ENCODE measurements at places on chromosomes 16 and 17.

DNA sequence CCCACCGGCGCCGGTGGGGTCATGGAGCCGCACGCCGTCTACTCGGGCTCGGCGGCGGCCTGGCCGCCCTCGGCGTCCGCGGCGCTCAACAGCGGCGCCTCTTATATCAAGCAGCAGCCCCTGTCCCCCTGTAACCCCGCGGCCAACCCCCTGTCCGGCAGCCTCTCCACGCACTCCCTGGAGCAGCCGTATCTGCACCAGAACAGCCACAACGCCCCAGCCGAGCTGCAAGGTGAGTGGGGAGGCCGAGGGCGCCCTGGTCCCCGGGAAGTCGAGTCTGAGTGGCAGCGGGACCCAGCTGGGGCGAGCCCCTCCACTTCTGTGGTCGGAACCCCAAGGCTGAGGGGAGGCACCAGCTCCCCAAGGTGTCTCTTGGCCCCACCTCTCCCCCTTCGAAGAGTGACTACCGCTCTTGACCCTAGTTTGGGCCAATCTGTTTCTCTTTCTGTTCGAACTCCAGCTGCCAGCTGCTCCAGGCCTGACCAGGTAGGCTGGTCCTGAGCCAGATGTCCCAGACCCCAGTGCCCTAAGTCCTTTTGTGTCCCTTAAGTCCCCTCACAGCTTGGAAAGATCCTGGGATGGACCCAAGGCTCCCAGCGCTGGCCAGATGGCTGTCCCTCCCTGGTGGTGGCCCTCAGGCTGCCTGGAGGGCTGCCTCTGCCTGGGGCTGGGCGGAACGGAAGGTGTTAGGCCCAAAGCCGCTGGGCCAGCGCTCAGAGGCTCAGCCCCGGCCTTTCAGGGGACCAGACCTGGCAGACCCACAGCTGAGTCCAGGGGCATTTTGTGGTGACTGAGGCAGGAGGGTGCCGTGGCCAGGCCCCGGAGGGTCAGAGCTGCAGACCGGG is 1.2 kb downstream of the FOXF1 start:
- H3K27ac ChIP-seq: no peak overlapping the region
- no peaks in the 10 kb centered on the region for H3K36me3 ChIP-seq
- H3K4me1 ChIP-seq: no peaks in the 10 kb centered on the region

- no peaks in the 10 kb centered on the region for H3K36me3 ChIP-seq
- H3K27ac ChIP-seq: no peak overlapping the region
- H3K27me3 ChIP-seq: no peaks in the 10 kb centered on the region
- no peaks in the 10 kb centered on the region for H3K4me1 ChIP-seq
Observed at GRCh38 chr16:61332461-61332860, 703.8 kb downstream of the CDH8 start.

- H3K27me3 ChIP-seq: no peaks in the 10 kb centered on the region
- H3K4me1 ChIP-seq: peaks cover 4% of the 10 kb centered on the region
- H3K36me3 ChIP-seq: no peaks in the 10 kb centered on the region
- H3K27ac ChIP-seq: no peak overlapping the region
Observed at GRCh38 chr17:59433586-59433985, 102.1 kb downstream of the YPEL2 start.

DNA sequence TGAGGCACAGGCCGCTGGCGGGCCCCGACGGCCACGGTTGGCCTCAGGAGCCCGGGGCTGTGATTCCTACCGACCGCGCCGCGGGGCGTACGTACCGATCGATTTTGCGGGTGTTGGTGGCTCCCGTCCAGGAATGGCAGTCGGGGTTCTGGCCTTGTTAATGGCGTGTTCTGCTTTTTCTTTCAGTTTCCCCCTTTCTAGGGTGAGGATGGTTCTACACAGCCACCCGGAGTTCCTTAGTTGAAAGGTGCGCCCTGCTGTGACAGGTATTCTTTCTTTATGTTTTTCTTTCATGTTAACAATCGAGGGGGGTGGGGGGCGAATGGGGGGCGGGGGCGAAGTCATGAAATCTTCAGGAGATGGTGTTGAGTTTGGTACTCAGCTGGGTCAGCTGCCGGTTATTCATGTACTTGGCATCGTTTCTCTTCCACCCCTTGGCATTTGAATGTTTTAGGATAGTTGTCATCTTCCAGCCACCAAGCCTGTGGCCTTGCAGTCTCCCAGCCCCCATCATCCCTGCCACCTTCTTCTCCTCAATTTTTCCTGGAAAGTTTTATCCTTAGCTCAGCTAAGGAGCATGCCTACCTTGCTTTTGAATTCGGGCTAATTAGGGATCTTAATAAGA is 802 bp downstream of the CYLD start:
- DNase-seq: no peak
- H3K4me3 ChIP-seq: peak overlapping the region; percentile 83
- H3K4me1 ChIP-seq: peaks cover 10% of the 10 kb centered on the region
- H3K36me3 ChIP-seq: peaks cover 3% of the 10 kb centered on the region
- no peaks in the 10 kb centered on the region for H3K27me3 ChIP-seq

DNA sequence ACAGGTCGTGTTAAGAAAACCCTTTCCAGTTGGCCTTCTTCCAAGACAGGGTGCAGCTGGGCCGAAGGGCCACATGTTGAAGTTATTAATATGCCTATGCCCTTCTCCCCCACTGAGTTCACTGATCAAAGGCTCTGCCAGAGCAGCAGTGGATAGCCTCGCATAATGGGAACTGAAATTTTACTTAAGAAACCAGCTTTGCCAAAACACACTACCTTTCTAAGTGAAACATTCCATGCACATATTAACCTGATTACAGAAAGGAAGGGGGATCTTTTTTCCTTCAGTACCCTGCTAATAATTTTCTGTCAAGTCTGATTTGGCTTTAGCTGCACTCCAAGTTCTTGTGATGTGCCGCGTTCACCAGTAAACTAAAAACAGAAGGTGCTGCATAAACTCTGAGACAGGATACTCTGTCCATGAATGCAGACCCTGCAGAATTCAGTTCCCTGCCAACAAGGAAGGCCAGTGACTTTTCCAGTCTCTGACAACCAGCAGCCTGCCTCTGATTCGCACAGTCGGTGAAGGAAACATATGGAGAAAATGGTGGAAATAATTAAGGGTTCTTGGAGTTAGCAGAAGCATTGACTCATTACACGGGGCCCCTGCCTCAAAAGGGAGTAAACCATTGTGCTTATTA is 283.8 kb downstream of the ZFHX3 start:
- peak overlapping the region; percentile 67 for H3K27ac ChIP-seq
- no peak for DNase-seq

- H3K27me3 ChIP-seq: 0 out of 2 replicates have a peak, but pooled peaks cover 9% of the 10 kb centered on the region
- H3K27ac ChIP-seq: no peak overlapping the region
- H3K4me1 ChIP-seq: no peaks in the 10 kb centered on the region
- H3K4me3 ChIP-seq: no peak overlapping the region
- DNase-seq: no peak
Observed at GRCh38 chr17:80191192-80191591, 21.4 kb downstream of the CARD14 start.

- H3K4me1 ChIP-seq: peaks cover 19% of the 10 kb centered on the region
- no peaks in the 10 kb centered on the region for H3K27me3 ChIP-seq
- peak overlapping the region; percentile 77 for H3K4me3 ChIP-seq
- peak; percentile 81 for DNase-seq
- H3K27ac ChIP-seq: peak overlapping the region; percentile 64
- H3K36me3 ChIP-seq: no peaks in the 10 kb centered on the region
Observed at GRCh38 chr17:38674014-38674748, 576 bp downstream of the EPOP start.

DNA sequence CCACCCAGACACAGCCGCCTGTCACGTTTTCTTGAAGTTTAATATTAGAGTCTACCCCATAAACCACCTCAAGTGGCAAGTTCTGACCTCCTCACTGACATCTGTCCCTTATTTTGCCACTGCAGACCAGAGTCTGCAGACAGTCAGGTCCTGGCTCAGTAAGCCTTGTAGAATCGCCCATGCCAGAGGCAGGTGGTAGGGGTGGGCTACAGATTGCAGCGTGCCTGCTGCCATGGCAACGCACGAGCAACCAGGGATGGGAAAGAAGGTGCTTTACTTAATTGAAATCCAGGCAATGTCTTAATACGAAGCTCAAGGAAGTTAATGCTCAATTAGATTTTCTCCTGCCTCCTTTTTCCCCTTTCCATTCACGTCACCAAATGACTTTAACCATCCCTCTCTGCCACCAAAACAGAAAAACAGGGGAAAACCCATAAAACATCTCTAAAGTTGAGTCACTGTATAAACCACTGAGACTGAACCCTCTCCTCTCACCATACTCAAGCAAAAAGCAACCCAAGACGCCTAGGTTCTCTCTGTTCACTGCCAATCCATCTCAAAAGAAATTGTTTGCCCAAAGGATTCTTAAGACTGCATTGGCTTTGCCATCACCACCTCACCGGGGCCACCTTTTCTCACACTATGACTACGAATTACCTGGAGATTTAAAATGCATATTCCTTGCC is 228.8 kb downstream of the SLC39A11 start:
- DNase-seq: no peak
- H3K4me1 ChIP-seq: no peaks in the 10 kb centered on the region
- H3K4me3 ChIP-seq: no peak overlapping the region
- no peak overlapping the region for H3K27ac ChIP-seq
- H3K27me3 ChIP-seq: no peaks in the 10 kb centered on the region

GRCh38 chr17:66706851-66707450 is 128.0 kb upstream of the CACNG5 start:
- peaks cover 58% of the 10 kb centered on the region for H3K36me3 ChIP-seq

DNA sequence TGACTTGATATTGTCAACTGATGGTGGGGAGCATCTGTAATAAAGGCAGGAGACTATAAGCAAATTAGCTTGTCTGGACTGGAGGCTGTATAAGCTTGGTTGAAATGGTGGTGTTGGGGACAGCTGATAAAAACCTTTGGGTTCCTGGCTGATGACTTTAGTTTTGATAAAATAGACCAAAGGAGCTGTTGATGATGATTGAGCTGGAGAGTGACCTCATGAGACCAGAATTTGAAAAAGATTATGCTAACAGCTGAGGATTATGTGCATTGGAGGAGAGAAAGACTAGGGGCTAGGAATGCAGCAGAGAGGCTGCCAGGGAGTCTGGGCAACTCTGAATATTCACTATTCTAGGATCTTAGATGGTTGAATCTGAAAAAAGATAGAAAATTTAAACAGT is 8.7 kb upstream of the CDC27 start:
- H3K27ac ChIP-seq: no peak overlapping the region
- no peak for DNase-seq
- H3K4me1 ChIP-seq: no peaks in the 10 kb centered on the region
- no peak overlapping the region for H3K4me3 ChIP-seq
- H3K36me3 ChIP-seq: no peaks in the 10 kb centered on the region
